Activated CD4-positive, alpha-beta T cell treated with anti-CD3 and anti-CD28 coated beads for 36 hours (primary cell): ENCODE measurements at places on chromosomes 12 and 14. TPM values are rescaled to one million over a fixed set of nuclear protein-coding genes. Genes with fewer than 3 reads are reported as not detected.

DNA sequence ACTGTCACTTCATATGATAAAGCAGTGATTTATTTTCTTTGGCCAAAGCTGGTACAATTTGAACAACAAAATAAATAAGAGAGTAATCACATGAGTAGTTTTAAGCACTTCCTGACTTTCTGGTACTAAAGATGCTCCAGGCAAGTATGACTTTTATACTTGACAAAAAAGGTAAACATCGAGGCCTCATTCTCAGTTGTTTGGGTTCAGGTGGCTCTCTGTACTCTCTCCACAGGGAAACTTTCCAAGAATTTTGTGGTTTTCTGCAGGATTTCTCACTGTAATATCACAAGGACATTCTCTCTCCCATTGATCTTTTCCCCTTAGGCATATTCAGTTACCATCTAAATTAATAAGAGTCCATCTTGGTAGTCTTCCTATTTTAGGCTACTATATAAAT, 26.6 kb upstream of the KCNC2 start:
- no peaks in the 10 kb centered on the region for H3K36me3 ChIP-seq
- peaks cover 4% of the 10 kb centered on the region for H3K27me3 ChIP-seq
- H3K27ac ChIP-seq: no peak overlapping the region
- no peak for DNase-seq

DNA sequence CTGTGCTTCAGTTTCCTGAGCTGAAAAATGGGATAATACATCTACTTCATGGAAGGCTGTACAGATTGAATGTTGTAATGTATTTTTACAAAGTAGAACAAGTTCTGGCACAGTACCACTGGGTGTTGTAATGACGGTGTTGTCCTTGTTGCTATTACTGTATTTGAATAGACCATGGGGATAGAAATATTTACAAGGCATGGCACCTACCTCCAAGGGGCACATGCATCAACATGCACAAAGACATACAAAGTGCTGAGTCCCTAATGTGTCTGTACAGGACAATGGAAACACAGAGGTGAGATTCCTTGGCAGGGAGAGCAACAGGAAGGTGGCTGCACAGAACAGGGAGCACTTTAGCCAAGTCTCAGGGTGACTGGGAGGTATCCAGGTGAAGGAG, 930.6 kb upstream of the TMEM132C start:
- no peak overlapping the region for H3K27ac ChIP-seq
- H3K4me1 ChIP-seq: no peaks in the 10 kb centered on the region
- H3K27me3 ChIP-seq: peaks cover 9% of the 10 kb centered on the region
- no peaks in the 10 kb centered on the region for H3K36me3 ChIP-seq
- DNase-seq: no peak

GRCh38 chr14:54807881-54808280, 94.7 kb downstream of the GCH1 start:
- peaks cover 11% of the 10 kb centered on the region for H3K4me1 ChIP-seq
- peaks cover 15% of the 10 kb centered on the region for H3K27me3 ChIP-seq
- no peak for DNase-seq
- no peak overlapping the region for H3K4me3 ChIP-seq
- no peaks in the 10 kb centered on the region for H3K36me3 ChIP-seq
- no peak overlapping the region for H3K27ac ChIP-seq

DNA sequence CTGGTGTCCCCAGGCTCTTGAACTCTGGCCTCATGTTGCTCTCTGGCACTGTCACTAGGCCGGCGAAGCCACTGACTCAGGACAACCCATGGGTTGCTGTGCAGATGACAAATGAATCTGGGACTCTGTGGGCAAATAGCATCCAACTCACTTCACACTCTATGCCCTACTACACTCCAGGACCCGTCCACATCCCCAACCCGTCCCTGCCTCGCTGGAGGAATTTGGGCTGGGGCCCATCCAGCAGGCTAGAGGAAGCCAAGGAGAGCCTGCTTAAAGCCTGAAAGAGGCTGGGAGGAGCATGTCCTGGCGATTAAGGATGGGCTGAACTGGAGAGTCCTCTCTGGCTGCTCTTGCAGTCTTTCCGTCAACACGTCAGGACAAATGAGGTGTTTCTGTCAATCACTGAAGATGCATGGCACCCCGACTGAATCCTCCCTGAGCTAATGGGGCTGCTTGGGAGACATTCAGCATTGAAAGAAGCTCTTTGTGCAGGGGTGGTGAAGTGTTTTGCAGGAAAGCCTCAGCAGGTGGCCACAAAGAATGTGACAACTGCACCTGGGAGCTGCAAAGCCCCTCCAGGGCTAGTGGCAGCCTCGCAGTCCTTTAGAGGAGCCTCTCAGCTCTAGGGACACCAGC, 71.7 kb downstream of the ANO2 start:
- H3K36me3 ChIP-seq: no peaks in the 10 kb centered on the region
- no peak overlapping the region for H3K27ac ChIP-seq
- DNase-seq: no peak
- no peak overlapping the region for H3K4me3 ChIP-seq
- peaks cover 10% of the 10 kb centered on the region for H3K27me3 ChIP-seq
- no peaks in the 10 kb centered on the region for H3K4me1 ChIP-seq

GRCh38 chr14:90549794-90550641, 153.2 kb downstream of the CALM1 start:
- DNase-seq: no peak
- no peak overlapping the region for H3K4me3 ChIP-seq
- no peaks in the 10 kb centered on the region for H3K27me3 ChIP-seq
- H3K4me1 ChIP-seq: no peaks in the 10 kb centered on the region

DNA sequence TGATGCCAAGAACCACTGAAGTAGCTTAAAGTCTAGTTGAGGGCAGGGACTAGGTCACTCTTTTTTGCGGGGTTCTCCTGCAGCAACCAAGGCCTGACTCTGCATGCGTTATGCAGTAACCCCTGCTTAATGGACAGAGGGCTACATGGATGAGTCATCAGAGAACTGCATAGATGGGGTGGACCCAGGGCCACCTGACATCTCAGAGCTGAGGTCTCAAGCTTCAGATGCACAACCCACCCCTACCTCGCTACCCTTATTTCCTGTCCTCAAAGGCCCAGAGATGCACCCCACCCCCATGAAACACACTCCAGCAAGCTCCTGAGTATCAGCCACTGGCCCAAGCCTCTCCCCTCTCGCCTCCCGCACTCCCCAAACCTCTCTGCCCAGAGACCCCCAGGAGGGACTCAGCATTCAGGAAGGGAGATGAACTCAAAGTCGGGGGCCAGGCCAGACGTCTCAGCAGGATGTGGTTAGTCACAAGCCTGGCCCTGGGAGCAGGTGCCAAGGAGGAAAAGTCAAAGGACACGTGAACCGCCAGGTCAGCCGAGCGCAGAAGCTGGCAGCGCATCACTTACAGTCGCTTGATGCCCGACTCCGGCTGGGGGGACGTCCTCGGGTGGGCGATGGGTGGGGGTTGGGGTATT, 25.8 kb downstream of the SNRNP35 start:
- H3K36me3 ChIP-seq: no peaks in the 10 kb centered on the region
- H3K27ac ChIP-seq: peak overlapping the region; percentile 23
- H3K4me1 ChIP-seq: peaks cover 16% of the 10 kb centered on the region
- H3K4me3 ChIP-seq: no peak overlapping the region
- DNase-seq: peak; percentile 24

DNA sequence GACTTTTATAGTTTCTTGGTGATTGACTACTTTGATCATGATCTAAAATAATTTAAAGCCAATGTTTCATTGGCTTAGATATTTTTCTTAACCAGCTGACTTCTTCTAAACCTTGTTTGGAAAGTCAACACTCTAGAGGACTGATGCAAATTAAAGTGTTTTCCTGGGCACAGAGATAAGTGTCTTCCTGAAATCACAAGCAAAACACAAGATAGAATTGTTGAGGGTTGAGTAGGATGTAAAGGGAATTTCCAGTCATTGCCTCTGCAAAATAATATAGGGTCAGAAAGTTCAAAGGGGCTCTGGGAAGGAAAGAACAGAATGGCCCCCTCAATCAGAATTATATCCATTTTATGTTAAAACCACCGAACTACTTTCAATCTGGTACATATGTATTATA, 156.3 kb upstream of the LRIG3 start:
- no peaks in the 10 kb centered on the region for H3K4me1 ChIP-seq
- DNase-seq: no peak
- no peak overlapping the region for H3K27ac ChIP-seq
- H3K4me3 ChIP-seq: no peak overlapping the region
- no peaks in the 10 kb centered on the region for H3K36me3 ChIP-seq

DNA sequence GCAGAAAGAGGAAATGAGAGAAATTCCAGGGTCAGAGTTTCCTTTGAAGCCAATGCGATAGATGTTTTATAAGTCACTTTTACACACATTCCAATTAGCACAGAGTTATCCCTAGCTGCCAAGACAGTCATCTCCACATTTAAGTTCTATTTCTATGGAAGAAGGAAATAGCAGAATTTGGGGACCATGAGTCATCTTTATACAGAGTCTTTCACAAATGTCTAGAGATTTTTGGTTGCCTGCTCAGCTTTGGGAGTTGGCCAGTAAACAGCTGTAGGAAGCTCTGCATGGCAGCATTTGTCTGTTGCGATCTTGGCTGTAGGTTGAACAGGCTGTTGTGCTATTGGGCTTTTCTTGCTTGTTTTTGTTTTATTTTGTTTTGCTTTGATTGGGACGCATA, 884.3 kb downstream of the GALC start:
- no peak overlapping the region for H3K27ac ChIP-seq
- no peak overlapping the region for H3K4me3 ChIP-seq
- DNase-seq: no peak

- no peak overlapping the region for H3K27ac ChIP-seq
- no peaks in the 10 kb centered on the region for H3K4me1 ChIP-seq
- DNase-seq: no peak
- H3K4me3 ChIP-seq: no peak overlapping the region
- no peaks in the 10 kb centered on the region for H3K36me3 ChIP-seq
These were observed 111.2 kb downstream of the LRIG3 start for GRCh38 chr12:58809064-58809607.

The RNASE2 gene
- not detected for total RNA-seq

The TAS2R14 gene
- total RNA-seq: 1.1 TPM

The KLHL33 gene
- total RNA-seq: 0.05 TPM

The KERA gene
- not detected for total RNA-seq

The KMT2D gene
- 58.2 TPM for total RNA-seq

The METAP2 gene
- 152 TPM for total RNA-seq

The PDE3A gene
- not detected for total RNA-seq

The GPR135 gene
- 1.1 TPM for total RNA-seq
